ENCODE measurements at places on chromosomes 2 and 18. TPM values are rescaled to one million over a fixed set of nuclear protein-coding genes. Genes with fewer than 3 reads are reported as not detected.

Gene TBR1
- not detected for total RNA-seq

Gene ZNF804A
- total RNA-seq = 2.3 TPM

Gene NAPG
- total RNA-seq = 44.9 TPM

Gene SIX3
- total RNA-seq = not detected

Gene GREB1L
- total RNA-seq = not detected

Gene C2orf80
- total RNA-seq = not detected

Gene PLCL1
- 1.6 TPM for total RNA-seq
